Activated CD8-positive, alpha-beta memory T cell treated with anti-CD3 and anti-CD28 coated beads for 1 hour (primary cell): ENCODE measurements at places on chromosomes 7 and 10.

GRCh38 chr10:25831080-25831479 is 102.9 kb upstream of the MYO3A start:
- DNase-seq: no peak

DNA sequence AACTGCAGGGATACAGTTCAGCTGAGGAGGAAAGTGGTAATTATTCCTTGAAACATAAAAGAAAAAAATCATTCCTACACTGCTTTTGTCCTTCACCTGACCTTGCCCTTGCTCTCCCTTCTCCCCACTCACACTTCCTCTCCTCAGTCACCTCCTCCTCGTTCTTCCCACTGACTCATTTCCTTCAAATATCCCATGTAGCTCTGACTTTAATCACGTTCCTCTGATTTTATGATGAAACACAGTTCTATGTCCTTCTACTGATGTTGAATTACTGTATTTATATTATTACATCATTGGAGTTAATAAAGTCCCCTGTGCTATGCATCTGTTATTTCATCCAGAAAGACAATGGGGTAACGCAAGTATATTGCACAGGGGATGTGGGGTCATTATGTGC is 575.6 kb downstream of the POM121L12 start:
- DNase-seq: no peak

GRCh38 chr10:58565271-58565670 is 52.6 kb downstream of the BICC1 start:
- DNase-seq: no peak

GRCh38 chr10:120578890-120579289 is 121.9 kb downstream of the PLPP4 start:
- DNase-seq: no peak

DNA sequence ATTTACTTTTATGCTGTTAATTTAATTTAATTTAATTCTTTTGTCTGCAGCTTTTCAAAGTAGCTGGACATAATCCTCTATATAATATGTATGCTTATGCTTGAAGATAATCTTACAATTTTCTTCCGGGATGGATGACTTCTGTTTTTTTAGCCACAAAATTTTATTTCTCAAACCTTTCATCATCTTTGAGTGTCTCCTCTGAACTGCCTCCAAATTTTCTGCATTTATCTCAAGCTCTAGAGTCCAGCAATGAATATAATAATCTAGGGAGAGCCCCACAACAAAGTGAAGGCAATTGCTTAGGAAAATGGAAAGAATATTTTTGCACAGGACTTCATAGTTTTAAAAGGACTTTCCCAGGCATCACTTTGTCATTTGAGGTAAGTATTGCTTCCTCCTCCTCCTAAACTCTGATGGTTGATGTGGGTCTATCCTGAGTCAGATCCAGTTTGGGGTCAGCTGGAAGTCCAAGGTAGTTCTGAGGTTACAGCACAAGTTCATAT is 53.7 kb upstream of the FAM3C start:
- DNase-seq: no peak

GRCh38 chr10:64648915-64649314 is 1127.7 kb downstream of the REEP3 start:
- DNase-seq: no peak

DNA sequence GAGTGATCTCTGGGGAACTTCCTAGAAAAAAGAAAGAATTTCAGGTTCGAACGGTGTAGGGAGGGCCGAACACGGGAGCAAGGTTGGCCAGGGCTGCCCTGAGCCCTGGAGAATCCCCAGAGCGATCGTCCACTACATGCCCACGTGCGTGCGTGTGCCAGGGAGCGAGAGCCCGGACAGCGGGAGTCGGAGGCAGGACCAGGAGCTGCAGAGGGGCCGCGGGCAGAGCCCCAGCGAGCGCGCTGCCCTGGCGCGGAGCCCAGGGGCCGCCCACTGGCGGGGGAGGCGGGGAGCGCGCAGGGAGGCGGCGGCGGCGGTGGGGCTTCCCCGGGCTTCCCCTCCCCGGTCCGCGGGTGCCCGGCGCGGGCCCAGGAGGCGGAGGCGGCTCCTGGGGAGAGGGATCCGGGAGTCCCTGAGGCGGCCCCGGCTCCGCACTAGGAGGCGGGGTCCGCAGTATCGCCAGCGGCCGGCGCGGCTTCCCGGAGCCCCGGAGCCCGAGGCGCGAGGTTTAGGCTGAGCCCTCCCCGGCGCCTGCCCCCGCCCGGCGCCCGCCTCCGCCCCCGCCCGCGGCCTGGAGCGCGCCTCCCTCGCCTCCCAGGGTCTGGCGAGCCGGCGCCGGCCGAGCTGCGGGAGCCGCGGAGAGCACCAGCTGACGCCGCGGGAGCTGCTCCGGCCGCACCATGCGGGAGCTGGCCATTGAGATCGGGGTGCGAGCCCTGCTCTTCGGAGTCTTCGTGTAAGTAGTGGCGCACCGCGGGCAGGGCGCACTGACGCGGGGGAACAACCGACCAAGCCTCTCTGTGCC is at the start of gene PLPP4:
PLPP4 (plus strand) TSS at position 602 of the 805 bp plus-strand sequence; CDS start at position 681, 79 bp downstream.
- DNase-seq: no peak

DNA sequence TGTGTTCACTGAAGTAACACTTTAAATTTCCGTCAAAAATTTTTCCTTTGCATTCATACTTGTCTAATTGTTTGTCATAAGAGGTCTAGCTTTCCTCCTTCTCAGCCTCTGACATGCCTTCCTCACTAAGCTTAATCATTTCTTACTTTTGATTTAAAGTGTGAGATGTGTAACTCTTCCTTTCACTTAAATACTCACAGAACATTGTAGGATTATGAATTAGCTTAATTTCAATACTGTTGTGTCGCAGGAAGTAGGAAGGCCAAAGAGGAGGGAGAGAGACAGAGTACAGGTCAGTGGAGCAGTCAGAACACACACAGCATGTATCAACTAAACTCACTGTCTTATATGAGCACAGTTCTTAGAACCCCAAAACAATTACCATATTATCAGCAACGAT is 99.0 kb downstream of the SRPK2 start:
- DNase-seq: no peak

DNA sequence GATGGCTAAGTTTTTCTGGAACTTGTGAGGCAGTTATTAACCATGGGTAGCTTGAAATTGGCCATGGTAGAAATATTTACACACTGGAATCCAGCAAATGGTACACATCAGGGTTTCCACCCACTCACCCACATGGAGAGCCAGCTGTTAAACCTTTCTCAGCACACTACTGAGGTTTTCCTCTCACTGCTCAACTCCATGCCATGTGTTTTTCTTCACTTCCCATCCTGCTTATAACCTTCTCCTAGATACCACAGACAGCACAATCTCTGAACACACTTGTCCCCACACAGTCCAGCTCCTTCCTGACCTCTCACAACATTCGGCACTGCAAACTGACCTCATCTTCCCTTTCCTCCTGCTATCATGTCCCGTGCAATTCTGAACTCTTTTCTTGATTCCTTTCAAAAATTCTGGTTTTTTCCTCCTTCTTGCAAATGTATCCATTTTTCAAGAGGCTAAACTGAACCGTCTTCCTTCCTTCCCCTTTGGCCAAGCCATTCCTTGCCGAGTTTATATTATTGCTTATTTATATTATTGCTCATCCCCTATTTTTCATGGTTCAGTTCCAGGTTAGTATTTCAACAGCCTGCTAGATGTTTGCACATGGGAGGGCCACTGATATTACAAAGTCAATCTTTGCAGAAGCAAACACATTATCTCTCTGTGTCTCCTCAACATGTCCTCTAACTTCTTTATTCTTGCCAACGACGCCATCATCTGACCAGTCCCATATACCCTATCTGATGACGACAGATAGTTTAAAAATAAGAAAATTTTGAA is 606.4 kb downstream of the SORCS1 start:
- no peak for DNase-seq

DNA sequence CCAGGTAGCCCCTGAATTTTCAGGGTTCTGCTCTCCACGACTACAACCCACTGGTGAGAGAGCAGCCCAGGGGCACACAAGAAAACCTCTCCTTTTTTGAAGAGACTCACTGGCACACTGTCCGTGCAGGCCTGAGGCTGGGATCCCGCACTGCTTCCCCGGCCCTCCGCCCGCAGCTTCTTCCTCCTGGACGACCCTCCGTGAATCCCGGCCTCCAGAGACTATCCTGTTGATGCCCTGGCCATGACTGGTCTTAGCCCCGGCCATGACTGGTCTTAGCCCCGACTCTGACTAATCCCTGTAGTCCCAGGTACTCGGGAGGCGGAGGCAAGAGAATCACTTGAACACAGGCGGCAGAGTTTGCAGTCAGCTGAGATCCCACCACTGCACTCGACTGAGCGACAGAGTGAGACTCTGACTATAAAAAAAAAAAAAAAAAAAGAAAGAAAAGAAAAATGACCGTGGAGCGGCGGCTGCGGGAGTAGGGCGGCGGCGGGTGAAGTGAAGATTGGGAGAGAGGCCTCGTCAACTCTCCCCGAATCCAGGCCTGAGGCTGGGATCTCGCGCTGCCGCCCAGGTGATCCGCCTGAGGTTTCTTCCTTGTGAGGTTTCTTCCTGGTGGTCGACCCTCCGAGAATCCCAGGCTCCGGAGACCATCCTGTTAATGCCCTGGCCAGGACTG is 196.4 kb downstream of the ZNF716 start:
- no peak for DNase-seq

- no peak for DNase-seq
Observed at GRCh38 chr7:22442187-22442881, 57.7 kb downstream of the STEAP1B start.

GRCh38 chr7:81648716-81649115 is 121.1 kb downstream of the HGF start:
- DNase-seq: no peak

DNA sequence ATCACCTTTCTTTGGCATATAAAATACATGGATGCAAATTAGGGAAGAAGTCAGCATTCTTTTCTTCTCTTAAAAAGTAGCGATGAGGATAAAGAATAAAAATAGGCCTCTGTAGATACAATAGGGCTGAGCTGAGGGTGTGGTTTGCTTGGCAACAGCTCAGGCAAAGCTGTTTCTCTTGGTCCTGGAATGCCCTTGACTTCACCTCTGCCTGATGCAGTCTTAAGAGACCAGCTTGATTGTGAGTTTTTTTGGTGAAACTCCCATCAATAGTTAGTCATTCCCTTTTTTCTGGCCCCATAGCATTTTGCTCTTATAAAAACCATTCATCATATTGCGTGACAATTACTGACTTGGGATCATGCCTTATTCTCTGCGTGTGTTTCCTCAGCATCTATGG is 42.1 kb upstream of the MKLN1 start:
- DNase-seq: no peak

DNA sequence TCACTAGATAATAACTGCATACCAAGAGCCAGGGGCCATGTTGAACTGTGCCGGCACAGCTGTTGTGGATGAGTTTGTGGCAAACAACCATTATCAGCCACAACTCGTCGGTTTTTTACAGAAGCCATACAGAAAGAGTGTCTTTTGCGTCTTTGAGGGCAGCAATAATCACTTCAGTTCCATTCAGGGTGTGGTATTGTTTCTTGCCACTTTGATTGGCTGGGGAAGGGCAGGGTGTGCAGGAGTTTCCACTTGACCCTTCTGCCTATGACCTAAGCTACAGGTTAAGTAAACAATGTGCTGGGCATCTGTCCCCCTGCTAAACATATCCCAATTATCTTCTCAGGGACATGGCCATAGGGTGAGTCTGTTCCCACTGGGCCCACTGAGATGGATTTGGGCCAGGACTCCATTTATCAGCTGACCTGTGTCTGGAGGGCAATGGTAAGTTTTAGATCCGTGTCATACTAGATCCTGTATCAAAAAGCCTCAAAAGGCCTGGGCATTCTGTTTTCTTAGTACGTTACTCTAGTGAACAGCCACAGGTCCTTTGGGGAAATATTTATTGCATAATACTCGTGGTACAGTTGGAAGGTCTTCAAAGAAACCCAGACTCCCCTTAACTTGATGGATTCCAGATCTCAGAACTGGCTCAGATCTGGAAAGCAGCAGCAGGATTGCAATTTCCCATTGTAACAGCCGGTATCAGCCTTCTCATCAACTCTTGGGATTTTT is 15.9 kb downstream of the ZNF3 start:
- DNase-seq: no peak

GRCh38 chr7:71613313-71613712 is 481.4 kb downstream of the GALNT17 start:
- no peak for DNase-seq

GRCh38 chr7:30627026-30627425 is 32.3 kb downstream of the GARS1 start:
- no peak for DNase-seq

- DNase-seq: no peak
Observed at GRCh38 chr10:119313644-119314043, 106.3 kb downstream of the GRK5 start.

DNA sequence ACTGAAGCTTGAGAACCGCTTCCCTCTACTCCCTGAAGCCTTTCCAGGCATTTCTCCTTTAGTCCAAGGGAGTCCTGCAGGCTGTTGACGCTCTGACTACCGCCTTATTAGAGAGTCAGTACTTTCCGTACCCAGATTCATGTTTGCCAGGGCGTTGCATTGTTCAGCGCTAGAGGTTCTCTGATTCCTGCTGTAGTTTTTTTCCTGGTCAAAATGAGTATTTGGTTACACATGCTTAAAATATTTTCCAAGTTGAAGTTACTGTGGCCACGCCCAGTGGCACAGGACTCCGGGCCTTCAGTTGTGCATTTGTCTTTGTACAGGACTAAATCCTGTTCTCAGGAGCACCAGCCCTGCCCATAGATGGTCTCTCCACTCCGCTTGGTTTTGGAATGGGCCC is 7.9 kb downstream of the MTURN start:
- DNase-seq: no peak

DNA sequence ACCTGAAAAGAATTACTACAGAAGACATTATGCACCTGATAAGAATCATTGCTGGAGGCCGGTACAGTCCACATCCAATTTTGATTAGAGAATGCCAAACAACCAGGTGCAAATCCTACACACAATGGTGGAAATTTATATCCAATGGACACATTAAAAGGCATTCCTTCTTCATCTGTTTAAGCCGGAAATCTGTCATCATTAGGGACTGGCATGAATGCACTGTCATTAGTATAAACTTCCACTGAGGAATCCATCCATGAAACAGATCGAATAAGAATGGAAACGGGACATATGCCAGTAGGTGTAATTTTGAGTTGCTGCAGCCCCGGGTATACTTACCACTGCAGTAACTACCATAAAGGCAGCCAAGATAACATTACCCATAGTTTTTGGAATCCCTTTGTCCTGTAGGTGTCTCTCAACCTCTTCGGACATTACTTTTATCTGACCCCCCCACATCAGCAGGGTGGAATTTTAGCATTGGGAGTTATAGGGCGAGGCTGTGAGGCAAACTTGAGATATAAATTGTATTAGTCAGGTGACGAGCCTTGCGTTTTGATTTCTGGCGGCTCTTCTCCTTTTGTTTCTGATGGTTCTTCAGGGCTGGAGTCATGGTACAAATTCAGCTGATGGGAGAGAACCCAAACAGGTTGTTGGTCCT is 36.5 kb upstream of the AKR1C2 start:
- DNase-seq: no peak
